ENCODE measurements at places on chromosomes 3 and 15.

DNA sequence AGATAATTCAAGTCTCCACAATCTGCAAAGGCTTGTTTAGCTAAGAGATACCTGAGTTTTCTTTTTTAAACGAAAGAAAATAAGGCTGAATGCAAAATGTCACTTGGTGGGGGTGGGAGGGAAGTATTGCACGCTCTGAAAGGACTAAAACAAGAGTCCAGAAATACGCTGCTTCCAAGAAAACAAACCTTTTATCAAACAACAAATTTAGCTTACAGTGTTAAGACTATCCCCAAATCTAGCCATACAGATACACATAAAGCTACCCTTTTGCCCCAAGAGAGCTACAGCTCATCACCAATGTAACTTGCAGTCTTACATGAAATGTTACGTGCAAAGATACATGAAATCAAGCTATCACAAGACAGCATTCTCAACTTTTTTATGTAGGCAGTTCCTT is 522.5 kb downstream of the FOXP1 start:
- DNase-seq = no peak

DNA sequence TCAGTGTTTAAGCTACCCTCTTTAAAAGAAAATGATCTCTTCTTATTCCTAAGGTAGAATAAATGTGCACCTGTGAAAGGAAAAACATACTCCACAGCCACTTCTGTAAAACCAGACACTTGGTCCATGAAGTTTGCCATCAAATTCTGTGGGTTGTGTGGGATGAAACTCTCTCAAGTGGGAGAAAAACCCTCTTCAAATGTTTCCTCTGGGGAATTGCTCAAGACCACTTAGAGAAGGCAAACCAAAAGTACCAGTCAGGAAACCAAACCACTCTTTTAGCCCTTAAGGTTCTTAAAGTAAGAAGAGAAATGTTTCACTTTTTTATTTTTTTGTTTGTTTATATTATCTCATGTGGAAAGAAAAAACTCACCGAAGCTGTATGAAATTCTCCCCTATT is 1.2 kb downstream of the COL8A1 start:
- no peak for DNase-seq

GRCh38 chr15:87634361-87634760 is 622.2 kb downstream of the NTRK3 start:
- no peak for DNase-seq

GRCh38 chr3:99568663-99569335 is 69.6 kb upstream of the COL8A1 start:
- DNase-seq = no peak

- no peak for DNase-seq
These were observed 55.4 kb downstream of the ZNF148 start for GRCh38 chr3:125319765-125320164.

GRCh38 chr3:192409838-192410683 is 317.3 kb downstream of the FGF12 start:
- no peak for DNase-seq

GRCh38 chr3:144995856-144996255 is 1024.2 kb downstream of the DIPK2A start:
- DNase-seq = no peak

DNA sequence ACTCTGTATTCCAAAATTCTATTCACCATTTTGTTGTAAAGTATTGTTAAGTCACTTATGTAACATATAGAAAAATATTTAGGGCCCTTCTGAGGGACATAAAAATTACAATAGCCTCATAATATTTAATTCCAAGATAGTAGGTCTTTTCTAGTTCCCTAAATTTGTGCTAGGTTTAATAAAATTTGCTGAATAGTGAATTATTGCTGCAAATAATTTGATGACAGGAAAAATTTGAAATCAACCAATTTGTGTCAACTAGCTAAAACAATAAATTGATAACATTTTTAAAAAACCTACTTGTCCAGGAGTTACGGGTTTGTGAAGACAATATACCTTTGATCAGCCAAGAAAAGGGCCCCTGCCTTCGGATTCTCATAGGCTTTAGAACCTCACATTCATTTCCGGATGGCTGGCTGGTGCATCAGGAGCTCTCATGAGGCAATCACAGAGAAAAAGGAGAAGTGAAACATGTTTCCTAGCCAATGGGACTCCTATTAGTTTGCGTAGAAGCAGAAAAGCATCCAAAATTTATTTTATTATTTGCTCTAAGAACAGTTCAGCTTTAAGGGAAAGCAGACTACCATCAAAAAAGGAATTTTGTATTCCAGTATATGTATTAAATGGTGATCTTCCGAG is 177.2 kb downstream of the LRRC3B start:
- no peak for DNase-seq

- no peak for DNase-seq
These were observed 14.7 kb downstream of the RHOV start for GRCh38 chr15:40859206-40859851.

GRCh38 chr3:141796081-141796888 is 33.1 kb downstream of the GRK7 start:
- DNase-seq = no peak

GRCh38 chr15:101712078-101712477 is 12.2 kb downstream of the TARS3 start:
- DNase-seq = no peak

GRCh38 chr3:194485881-194486539 is 792 bp downstream of the ATP13A3 start:
- DNase-seq = peak; percentile 80

DNA sequence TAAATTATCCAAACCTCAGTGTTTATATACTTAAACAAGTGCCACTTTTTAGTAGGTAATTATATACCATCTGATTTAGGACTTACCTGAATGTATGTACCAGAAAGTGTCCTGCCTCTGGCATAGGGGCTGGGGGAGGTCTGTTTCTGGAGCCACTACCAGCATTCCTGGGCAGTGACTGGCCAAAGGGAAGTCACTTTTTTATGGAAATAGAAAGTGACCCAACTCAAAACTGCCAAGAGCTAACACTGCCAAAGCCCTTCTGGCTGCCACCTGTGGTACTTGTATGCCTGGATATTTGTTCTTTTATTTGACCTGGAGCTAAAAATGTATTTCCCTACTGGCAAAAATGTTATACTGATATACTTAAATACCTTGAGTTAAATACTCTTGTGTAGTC is 42.7 kb downstream of the ESYT3 start:
- no peak for DNase-seq

- DNase-seq = no peak
These were observed 3.0 kb downstream of the ONECUT1 start for GRCh38 chr15:52787123-52787503.

DNA sequence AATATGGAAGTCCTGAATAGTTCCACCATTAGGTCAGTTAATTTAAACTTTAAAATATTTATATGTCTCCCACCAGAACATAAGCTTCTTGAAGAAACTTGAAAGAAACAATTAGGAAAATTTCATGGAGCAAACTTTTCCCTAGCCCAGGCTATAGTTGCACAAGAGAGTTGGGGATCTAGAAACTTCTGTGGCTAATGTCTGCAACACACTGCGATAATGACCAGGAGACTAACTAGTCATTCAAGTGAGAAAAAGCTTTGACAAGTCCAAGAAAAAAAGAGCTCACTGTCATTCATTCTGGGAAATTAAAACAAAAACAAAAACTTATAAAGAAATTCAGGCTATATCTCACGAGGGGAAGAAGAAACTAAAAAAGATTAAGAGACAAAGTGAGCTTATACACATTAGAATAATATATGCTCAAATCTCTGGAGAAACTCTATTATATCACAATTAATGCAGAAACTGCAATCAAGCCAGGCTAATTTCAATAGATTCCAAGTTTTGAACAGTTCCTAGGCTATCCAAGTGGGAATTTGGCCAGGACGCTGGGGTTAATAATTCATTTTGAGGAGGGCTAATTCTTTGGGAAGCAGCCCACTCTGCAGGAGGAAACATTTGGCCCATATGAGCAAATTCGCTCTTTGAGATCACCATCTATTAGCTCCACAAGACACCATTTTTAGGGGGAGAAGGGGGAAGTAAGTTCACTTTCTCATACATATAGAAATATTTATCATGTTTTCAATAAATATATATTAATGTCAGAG is 134.6 kb downstream of the MEIS2 start:
- no peak for DNase-seq

- DNase-seq = peak; percentile 59
These were observed 16.4 kb downstream of the ESYT3 start for GRCh38 chr3:138450704-138451424.

GRCh38 chr3:94249491-94250079 is 186.7 kb downstream of the NSUN3 start:
- no peak for DNase-seq

GRCh38 chr3:124059580-124059979 is 67.7 kb upstream of the ROPN1 start:
- DNase-seq = no peak

DNA sequence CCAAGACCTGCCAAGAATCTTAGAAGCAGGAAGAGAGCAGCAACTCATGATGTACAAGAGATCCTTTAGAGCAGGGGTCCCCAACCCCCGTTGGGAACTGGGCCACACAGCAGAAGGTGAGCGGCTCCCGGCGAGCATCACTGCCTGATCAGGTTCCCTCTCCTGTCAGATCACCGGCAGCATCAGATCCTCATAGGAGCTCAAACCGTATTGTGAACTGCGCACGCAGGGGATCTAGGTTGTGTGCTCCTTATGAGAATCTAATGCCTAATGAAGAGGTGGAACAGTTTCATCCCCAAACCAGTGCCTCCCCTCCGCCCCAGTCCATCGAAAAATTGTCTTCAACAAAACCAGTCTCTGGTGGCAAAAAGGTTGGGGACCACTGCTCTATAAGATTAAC is 13.8 kb downstream of the SLC41A3 start:
- DNase-seq = no peak

DNA sequence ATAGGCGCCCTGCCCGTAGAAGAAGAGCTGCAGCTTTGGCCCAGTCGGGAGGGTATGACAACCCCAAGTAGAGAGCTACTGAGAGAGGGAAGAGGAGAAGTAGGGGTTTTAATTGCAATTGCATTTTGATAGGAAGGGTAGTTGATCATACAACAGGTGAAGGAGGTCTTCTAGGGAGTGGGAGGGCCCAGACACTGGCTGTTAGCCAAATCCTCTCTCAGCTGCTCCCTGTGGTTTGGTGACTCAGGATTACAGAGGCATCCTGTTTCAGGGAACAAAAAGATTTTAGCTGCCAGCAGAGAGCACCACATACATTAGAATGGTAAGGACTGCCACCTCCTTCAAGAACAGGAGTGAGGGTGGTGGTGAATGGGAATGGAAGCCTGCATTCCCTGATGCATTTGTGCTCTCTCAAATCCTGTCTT is 408.9 kb upstream of the THBS1 start:
- DNase-seq = peak; percentile 79

GRCh38 chr15:29593629-29594028 is 228.6 kb downstream of the TJP1 start:
- no peak for DNase-seq

Measured in coronary artery (tissue), 2 donors.